Activated naive CD8-positive, alpha-beta T cell treated with anti-CD3 and anti-CD28 coated beads for 36 hours (primary cell): ENCODE measurements at places on chromosomes 2 and 18. TPM values are rescaled to one million over a fixed set of nuclear protein-coding genes. Genes with fewer than 3 reads are reported as not detected.

DNA sequence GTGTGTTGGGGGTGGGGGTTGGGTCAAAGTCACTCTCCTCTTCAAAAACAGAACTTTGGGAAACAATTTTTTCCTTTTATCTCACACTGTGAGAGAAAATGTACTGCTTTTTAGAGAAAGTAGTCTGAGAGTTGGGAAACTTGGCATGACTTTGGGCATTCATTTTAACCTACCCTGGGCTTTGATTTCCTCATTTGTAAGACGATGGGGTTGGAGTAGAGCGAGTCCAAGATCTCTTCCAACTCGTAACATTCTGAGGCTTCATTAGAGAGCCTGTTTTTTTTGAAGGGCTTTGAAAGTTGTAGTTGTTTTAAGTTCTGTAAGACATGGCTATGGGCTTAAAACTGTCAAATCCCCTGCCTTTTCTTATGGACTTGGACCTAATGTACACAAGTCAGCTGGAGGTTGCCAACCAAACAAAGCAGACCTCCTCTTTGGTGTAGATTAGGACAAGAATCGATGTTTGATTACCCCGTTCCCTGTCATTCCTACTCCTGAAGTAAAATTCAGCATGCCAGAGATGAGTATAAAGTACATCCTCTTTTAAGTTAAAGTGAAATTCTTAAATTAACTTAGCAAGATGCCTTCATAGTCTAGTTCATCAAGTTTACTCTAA is 8.4 kb downstream of the PHLPP1 start:
- DNase-seq: no peak

GRCh38 chr18:63951302-63951705 is 2.2 kb downstream of the HMSD start:
- no peak for DNase-seq

DNA sequence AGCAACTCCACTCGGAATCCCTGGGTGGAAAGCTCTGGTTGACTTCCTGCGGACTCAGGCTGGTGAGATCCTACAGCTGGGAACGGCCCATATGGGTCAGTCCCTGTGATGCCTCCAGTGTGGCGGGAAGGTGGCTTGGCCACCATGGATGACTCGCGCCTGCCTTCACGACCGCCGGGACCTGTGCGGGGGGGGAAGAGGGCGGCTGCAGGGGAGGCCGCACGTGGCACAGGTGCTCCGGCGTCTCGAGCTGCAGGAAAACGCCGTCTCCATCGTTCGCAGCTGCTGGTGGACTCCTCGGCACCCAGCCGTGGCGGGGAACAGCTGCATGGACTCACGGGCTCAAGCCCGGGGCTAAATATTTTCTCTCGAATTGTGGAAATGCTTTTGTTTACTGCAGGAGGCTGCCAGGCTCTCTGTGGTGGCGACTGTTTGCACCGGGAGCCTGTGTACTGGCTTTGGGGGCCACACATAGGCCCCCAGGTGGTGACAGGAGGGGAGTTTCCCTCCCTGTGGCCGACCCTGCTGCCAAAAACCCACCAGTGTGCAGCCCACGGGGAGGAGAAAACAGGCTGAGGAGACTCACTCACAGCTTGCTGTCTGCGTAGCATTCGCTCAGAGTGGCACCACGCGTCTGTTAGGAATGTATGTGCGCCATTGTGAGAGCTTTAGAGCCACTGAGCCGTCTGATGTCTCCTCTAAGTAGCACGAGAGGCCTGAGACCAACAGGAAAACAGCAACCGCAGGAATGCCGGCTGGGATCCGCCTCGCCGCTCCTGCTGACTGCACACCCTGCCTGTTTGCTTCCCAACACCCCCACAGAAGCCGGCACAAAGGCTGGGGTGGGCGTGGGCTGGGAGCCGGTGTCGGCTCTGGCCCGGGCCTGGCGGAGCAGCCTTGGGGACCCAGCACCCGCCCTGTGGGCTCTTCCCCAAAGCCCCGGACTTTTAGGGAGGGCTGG is 89.2 kb downstream of the NFATC1 start:
- no peak for DNase-seq

DNA sequence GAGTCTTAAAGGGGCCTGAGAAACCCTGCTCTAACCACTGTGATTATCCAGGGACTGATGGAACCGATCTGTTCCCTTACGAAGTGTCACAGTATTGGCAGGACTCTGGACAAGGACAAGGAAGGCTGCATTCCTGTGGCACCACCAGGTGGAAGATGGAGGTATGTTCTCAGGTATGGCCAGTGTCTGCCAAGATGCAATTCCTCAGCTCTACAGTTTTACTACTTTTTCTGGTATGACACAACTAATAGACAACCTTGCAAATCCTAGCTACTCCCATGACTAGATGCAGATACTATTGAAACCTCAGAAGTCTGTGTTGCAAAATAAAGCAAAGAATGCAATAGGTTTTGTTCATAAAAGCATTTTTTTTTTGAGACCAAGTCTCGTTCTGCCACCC is 14.6 kb downstream of the RAB31 start:
- no peak for DNase-seq

DNA sequence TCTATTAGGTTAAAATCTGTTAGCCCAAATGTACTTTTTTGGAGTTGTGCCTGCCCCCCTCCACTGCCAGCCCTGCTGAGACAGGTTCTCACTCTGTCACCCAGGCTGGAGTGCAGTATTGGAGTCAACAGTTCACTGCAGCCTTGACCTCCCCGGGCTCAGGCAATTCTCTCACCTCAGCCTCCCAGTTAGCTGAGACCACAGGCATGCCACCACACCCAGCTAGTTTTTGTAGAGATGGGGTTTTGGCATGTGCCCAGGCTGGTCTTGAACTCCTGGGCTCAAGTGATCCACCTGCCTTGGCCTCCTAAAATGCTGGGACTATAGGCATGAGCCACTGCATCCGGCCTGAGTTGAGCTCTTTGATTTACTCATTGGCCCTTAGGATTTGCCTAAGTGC is 110.7 kb downstream of the ICA1L start:
- DNase-seq: no peak

- DNase-seq: no peak
Measured at GRCh38 chr2:137156221-137156844, 391.0 kb downstream of the THSD7B start.

DNA sequence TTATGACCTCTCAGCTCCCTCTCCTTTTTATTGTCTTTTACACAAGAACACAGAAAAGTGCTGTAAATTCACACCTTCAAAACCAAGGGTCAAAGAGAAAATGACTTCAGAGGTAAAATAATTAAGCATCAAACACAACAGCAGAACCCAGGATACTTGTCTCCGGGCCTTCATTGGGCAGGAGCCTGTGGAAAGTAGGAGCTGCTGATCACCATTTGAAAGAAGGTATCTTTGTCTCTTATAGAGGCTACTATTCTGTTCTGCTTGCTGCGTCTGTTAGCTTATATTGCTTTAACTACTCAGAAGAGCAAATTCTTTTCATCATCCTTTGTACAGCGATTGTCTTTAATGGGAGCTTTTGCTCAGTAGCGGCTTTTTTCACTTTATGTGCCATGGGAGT is 261.1 kb downstream of the PTGR3 start:
- DNase-seq: no peak

DNA sequence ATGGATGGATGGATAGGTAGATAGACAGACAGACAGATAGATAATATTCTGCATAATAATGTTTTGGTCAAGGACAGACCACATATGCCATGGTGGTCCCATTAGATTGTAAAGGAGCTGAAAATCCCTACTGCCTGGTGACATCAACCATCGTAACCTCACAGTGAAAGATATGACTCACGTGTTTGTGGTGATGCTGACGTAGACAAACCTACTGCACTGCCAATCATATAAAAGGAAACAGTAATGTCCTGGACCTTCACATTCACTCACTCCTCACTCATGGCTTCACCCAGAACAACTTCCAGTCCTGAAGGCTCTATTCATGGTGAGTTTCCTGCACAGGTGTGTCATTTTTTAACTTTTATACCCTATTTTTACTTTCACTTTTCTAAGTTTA is 202.9 kb upstream of the TPO start:
- DNase-seq: no peak

- peak; percentile 66 for DNase-seq
Measured at GRCh38 chr18:13540477-13541182, 185.7 kb downstream of the FAM210A start.

GRCh38 chr2:70645733-70646419 is 92.2 kb upstream of the TGFA start:
- no peak for DNase-seq

DNA sequence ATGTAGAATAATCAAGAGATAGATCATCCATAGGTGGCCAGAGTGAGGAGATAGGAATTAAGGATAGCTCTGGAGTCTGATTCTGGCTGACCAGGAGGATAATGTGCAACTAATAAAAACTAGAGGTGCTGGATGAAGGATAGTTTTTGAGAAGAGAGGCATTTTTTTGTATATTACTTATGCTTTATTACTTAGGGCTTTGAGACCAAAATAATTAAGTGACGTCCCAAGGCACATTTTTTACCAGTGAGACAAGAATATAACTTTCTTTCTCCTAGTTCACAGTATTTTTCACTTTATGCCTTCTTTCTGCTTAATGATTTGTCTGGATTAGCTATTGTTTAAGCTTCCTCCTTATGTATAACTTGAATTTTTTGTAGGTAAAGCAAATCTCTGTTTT is 756.6 kb downstream of the TSN start:
- no peak for DNase-seq

DNA sequence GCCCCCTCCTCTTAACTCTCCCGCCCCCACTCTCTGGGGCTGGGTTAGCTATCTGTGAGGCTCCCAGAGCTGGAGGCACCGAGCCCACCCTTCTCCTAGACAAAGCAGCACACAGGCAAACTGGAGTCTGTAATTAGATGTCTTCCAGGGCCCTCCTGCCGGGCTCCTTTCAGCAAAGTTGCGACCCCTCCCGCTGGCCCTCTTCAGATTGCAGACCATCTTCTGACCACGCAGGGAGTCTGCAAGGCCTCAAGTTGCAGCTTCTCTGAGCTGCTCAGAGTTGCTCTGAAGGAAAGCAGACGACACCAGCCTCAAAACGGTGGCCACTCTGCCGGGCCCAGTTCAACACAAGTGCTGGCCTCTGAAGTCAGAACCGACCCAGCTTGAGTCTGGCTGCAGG is 228.4 kb upstream of the COPS8 start:
- no peak for DNase-seq

DNA sequence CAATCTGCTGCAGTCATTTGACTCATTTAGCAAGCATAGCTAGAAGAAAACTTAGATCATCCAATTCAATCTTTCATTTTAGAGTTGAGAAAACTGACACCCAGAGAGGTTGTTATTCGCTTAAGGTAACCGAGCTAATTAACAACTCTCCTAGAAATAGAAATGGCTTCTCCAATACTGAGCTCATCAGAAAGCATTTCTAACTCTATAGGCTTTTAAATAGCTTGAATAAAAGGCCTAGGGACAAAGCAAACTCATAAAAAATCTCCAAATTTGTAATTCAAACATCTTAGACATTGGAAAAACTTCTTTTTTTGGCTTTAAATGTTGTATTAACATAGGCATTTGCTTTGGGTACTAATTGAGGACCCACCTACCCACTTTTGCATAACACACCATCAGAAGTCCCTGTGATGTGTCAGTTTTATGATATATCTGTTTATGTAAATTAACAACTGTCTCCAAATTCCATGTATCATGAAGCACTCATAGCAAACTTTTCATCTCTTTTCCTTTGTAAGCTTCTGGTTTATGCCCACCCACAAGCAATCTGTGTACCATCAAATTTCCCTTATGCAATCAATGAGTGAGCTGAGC is 343.9 kb upstream of the CHST9 start:
- no peak for DNase-seq

DNA sequence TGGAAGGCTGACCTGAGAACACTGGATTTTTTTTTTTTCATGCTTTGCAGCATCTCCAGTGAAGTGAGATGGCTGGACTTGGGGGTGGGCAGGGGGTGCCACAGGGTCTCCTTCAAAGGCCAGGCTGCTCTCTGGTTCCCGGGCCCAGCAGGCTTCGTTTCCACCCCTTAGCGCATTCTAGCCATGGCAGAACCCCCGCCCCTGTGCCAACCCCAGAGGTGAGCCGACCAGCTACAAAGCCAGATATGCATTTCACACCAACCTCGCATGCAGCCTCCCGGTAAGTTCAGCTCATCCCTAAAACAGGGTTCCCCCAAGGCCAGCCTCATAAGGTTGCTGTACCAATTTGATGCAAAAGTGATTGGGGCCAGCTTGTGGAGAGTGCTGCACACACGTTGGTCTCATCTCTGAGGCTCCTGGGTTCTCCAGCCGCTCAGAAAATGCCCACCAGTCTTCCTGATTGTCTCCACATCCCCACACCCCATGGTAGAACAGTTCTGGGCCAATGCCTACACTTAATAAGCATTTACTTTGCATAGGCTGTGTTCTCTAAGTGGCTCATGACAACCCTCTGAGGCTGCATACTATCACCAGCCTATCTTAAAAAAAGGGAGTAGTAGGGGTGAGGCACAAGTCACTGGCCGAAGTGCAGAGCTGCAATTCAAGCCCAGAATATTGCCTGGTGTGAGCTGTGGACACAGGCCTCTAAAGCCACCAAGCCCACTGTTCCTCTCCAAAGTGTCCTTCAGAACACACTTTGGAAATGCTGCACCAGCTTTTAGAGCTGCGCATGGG is 23.3 kb downstream of the SMAD7 start:
- DNase-seq: no peak

DNA sequence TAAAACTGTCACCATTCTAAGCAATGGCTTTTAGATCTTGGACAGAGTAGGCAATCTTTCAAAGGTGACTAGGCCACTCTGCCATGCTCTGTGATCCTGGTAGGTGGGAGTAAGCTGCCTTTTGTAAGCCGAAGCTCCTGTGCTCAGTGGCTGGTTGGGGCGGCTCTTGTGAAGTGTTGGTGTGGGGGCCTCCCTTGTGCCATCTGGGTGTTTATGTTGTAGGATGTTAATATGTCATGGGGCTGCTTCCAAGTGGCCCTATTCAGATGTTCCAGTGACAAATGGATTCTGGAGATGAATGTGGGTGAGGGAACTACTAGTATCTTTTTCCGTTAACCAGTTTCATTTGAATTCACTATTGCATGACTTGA is 116.8 kb upstream of the SPRED2 start:
- peak; percentile 25 for DNase-seq

GRCh38 chr2:63790906-63791305 is 50.8 kb upstream of the UGP2 start:
- no peak for DNase-seq

- no peak for DNase-seq
Measured at GRCh38 chr18:45163871-45164270, 451.4 kb upstream of the SLC14A2 start.

- no peak for DNase-seq
Measured at GRCh38 chr2:129813404-129813803, 166.1 kb upstream of the RAB6C start.

GRCh38 chr2:207160115-207160514 is 5.6 kb downstream of the KLF7 start:
- no peak for DNase-seq

Gene REG1A
- total RNA-seq: not detected

Gene DSG1
- total RNA-seq: not detected

Gene PROC
- not detected for total RNA-seq

Gene GALR1
- total RNA-seq: not detected

Gene MC5R
- total RNA-seq: not detected

Gene SLC23A3
- total RNA-seq: 1.1 TPM

Gene BIN1
- total RNA-seq: 98.8 TPM

Gene PTPRM
- total RNA-seq: 0.52 TPM

Gene LCT
- 0.31 TPM for total RNA-seq

Gene TMEM178A
- total RNA-seq: 0.16 TPM

Gene LNPK
- total RNA-seq: 35.7 TPM

Gene TMEM198
- total RNA-seq: 4.2 TPM

Gene CDKL4
- total RNA-seq: not detected
